Gastroesophageal sphincter (tissue), 4 donors: ENCODE measurements at places on chromosomes 3 and 15.

- peaks cover 31% of the 10 kb centered on the region for H3K4me1 ChIP-seq
- no peak for ATAC-seq
- no peak overlapping the region for H3K4me3 ChIP-seq
- no peak overlapping the region for H3K27ac ChIP-seq
Observed at GRCh38 chr3:23861689-23862088, 55.1 kb downstream of the NKIRAS1 start.

DNA sequence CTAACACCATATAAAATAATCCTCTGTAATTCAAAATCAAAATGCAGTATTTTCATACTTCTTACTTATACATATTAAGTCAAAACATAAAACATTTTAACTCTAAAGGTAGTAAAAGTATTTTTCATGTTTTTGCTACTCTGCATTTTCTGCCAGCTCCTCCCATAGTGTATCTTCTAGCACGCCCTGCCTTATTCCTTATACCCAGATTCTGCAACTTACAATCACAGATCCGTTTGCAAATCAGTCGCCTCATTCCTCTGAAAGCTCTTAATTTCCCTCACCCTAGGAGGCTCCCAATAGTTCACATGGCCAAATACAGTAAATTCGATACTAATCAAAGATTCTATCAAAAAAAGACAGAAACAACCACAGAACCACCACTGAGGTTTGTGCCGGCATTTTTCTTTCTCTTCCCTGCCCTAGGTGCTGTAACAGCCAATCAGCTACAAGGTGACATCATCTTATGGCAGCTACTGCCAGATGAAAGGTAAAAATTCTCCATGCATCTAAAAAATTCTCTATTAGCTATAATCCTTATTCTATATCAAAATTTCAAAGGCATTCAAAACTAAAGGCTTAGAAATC is 72.9 kb downstream of the CLASP2 start:
- no peaks in the 10 kb centered on the region for H3K4me1 ChIP-seq
- H3K27ac ChIP-seq: no peak overlapping the region
- peak; percentile 70 for ATAC-seq
- H3K27me3 ChIP-seq: no peaks in the 10 kb centered on the region
- peak overlapping the region; percentile 60 for H3K4me3 ChIP-seq
- H3K36me3 ChIP-seq: no peaks in the 10 kb centered on the region

DNA sequence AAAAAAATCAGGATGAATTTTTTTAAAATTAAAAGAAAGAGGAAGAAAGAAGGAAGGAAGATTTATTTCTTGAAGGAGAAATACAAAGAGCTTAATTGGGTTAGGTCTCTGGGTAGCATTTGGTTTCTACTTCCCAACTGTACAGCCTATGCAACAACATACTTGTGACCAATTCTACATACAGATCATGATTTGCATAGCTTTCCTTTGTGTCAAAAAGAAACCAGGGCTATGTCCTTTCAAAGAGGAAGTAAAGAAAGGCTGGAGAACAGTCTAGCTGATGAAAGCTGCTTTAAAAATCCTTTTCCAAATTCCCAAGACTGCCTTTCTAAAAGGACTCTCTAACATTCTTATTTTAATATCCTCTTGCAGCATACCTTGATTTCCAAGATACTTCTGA is 6.1 kb upstream of the HGD start:
- no peaks in the 10 kb centered on the region for H3K27me3 ChIP-seq
- no peaks in the 10 kb centered on the region for H3K4me1 ChIP-seq
- H3K36me3 ChIP-seq: peaks cover 28% of the 10 kb centered on the region
- H3K27ac ChIP-seq: no peak overlapping the region

GRCh38 chr3:127589600-127590281 is 792 bp downstream of the TPRA1 start:
- peak overlapping the region; percentile 97 for H3K4me3 ChIP-seq
- H3K36me3 ChIP-seq: no peaks in the 10 kb centered on the region
- peak overlapping the region; percentile 94 for H3K27ac ChIP-seq
- peak; percentile 42 for ATAC-seq
- H3K4me1 ChIP-seq: peaks cover 60% of the 10 kb centered on the region

DNA sequence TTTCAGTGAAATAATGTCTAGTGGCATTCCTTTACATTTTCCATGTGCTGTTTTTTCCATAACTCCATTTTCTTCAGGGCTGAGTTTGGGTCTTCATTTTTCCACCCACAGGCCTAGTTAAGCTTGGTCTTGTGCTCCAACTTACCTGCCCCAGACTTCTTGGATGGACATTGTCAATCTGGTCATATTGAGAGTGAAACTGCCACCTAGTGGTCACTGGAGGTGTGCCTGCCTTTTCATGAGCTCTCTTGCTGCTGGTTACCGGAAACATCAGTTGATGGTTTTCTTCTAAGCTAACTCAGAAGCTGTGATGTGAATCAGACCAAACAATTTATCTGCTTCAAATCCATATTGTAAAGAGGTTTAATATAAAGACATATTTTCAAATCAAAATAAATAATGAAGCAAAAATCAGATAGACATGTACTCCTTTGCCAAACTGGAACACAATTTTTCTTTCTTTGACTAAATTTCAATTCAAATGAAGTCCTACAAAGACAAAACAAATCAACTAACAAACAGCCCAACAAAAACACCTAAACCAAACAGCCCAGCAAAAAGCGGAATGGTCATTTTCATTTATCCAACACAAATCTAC is 135.1 kb upstream of the RASGRP1 start:
- ATAC-seq: no peak
- no peaks in the 10 kb centered on the region for H3K27me3 ChIP-seq
- H3K4me1 ChIP-seq: no peaks in the 10 kb centered on the region

DNA sequence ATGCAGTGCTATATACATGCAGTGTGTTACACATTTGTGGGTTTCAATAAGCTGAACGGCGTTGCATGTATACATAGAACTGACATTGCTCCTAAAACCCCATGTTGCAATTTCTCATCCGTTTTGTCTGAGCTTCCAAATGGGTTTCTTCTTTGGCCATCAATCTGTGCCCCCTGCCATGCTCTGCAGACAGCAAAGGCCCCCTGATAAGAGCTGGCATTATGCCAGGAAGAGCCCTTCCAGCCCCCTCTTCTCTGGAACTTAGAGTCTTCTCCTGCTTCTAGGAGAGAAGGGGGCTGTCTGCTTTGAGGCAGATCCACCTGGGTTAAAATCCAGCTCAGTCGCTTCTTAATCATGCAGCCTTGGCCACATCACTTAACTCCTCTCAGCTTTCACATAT is 254.0 kb downstream of the SLCO3A1 start:
- peaks cover 17% of the 10 kb centered on the region for H3K36me3 ChIP-seq
- no peaks in the 10 kb centered on the region for H3K4me1 ChIP-seq
- no peaks in the 10 kb centered on the region for H3K27me3 ChIP-seq
- no peak for ATAC-seq
- no peak overlapping the region for H3K27ac ChIP-seq

DNA sequence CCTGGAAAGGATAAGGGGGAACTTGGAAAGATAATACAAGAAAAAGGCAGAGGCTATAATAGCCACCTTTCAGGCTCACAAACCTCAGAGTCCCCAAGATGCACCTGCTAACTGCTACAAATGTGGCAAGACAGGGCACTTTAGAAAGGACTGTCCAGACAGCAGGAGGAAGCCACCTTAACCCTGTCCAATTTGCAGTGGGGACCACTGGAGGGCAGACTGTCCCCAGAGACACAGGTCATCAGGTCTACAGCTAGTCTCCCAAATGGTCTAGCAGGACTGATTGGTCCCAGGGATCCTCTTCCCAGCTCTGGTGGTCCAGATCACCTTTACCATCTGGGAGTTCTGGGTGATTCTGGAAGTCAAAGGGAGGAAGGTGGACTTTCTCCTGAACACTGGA is 882.5 kb upstream of the GBE1 start:
- no peak overlapping the region for H3K4me3 ChIP-seq
- no peak overlapping the region for H3K27ac ChIP-seq
- no peaks in the 10 kb centered on the region for H3K36me3 ChIP-seq
- no peaks in the 10 kb centered on the region for H3K27me3 ChIP-seq
- no peaks in the 10 kb centered on the region for H3K4me1 ChIP-seq
- ATAC-seq: no peak

- ATAC-seq: peak; percentile 66
- peaks cover 75% of the 10 kb centered on the region for H3K36me3 ChIP-seq
- peak overlapping the region; percentile 48 for H3K27ac ChIP-seq
- H3K4me1 ChIP-seq: no peaks in the 10 kb centered on the region
- H3K27me3 ChIP-seq: no peaks in the 10 kb centered on the region
- H3K4me3 ChIP-seq: no peak overlapping the region
Observed at GRCh38 chr15:88630141-88630721, 8.6 kb upstream of the ISG20 start.
